ENCODE measurements at places on chromosomes 16 and 17.

DNA sequence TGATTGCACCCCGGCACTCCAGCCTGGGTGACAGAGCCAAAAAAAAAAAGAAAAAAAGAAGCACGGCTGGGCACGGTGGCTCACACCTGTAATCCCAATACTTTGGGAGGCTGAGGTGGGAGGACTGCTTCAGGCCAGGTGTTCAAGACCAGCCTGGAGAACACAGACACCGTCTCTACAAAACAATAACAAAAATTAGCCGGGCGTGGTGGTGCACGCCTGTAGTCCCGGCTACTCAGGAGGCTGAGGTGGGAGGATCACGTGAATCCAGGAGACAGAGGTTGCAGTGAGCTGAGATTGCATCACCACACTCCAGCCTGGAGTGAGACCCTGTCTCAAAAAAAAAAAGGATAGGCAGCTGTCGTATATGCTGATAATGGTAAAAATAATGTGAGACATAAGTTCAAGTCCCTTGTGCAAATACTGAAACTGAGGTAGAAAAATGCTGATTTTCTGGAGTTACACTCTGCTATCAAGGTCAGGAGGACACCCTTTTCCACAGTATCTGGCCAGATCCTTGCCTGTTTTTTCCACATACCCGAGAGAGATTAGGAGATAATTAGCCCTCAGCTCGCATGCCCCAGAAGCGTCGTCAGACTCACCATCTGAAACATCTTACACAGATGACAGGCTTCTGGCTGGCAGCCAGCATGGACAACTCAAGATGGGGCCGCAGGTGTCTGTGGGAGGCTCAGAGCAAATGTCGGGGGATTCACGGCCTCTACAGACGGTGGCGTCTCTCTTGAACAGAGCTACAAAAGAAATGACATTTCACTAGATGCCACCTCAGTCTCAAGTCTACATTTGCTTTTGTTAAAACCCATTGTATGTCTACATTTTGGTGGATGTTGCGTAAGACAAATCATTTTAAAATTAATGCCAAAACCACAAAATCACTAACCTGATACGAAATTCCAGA lies 36.8 kb downstream of the WDR45B start:
- DNase-seq: no peak

- no peak for DNase-seq
Measured at GRCh38 chr16:68275611-68276191, 11.4 kb downstream of the SLC7A6 start.

DNA sequence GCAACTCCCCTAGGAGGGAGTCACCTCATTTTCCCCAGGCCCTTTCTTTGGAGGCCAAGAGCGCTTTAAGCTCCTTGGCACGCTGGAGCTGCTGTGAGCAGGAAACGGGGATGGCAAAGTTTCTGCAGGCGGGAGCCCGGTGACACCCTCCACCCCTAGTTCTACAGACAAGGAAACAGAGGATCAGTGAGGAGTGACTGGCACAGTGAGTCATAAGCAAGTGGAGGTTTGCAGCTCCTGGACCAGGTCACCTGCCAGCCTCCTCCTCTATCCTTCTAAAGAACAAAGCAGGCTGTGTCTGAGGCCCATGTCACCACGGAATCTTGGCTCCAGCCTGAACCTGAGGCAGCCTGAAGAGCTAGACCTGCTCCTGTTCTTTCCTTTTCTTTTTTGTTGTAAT lies 141.9 kb downstream of the TMEM132E start:
- no peak for DNase-seq

GRCh38 chr17:63399856-63400255 lies 46.2 kb downstream of the CYB561 start:
- no peak for DNase-seq

DNA sequence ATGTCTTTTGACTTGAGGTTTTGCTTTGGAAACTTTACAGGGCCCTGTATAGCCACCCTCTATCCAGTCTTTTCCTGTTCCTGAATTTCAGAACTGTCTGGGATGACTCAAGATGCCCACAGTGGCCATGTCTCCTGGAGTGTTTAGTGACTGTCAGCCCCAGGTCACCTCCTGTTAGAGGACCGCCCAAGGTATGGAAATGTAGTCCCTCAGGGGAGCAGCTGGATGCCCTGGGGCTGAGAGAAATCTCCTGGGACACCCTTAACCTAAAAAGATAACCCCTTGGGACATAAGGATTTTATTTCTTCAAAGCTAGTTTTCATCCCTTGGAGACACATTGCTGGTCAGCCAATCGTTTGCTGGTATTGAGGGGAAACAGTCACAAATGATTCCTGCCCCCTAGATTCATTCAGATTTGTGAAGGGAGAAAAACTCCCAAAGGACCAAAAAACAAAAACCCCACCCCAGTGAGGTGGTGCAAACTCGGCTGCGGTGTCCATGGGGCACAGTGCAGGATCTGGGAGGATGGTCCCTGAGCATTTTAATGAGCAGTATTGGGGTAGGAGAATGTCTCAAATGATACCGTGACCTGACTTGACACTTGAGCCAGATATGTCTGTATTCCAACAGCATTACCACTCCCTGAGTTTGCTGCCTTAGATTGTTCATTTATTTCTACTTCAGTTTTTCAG lies 1.7 kb downstream of the ZNF267 start:
- no peak for DNase-seq

DNA sequence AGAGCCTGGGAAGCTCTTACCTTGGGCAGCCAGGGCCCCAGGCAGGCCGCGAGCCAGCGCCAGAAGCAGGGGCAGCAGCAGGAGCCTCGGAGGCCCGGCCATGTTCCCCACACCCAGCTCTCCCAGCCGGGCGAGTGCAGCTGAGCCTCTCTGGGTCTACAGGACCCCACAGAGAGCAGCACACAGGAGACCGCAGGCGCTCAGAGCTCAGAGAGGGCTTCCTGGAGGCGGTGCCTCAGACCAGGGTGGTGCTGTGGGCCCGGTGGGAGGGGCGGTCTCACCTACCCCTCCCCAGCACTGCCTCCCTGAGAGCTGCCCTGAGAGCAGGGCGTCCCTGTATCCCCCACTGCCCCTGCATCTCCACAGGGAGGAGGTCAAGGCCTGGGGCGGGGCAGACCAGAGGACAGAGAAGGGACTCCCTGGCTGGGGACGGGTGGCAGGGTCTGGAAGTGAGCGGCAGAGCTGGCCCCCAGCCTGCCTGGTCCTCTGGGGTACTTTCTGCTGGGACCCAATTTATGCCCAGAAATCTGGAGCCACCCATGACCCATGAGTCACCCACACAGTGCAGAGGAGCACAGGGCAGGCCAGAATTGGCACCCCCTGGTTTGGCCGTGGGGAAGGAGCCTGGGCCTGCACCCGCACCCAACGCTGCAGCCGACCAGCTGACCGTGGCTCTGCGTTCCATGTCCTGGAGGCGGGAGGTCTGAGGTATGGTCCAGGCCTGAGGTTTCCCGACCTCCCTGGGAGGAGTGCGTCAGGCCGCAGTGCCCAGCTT lies at the start of gene CD7:
TSS of gene CD7 (minus strand) at position 215 of the 775 bp plus-strand sequence. CDS start at position 102, 113 bp downstream.
- peak; percentile 71 for DNase-seq
